Liver (tissue), 10 donors: ENCODE measurements at places on chromosomes 3 and 15. TPM values are rescaled to one million over a fixed set of nuclear protein-coding genes. Genes with fewer than 3 reads are reported as not detected.
A peak's percentile ranks its signal among the peaks of the same experiment; 100 is the strongest.

Gene GABPB1
- total RNA-seq, result 14.6 TPM

- no peak for DNase-seq
Observed at GRCh38 chr3:44842376-44842775, 19.3 kb upstream of the TMEM42 start.

Gene PDHB
- 47.8 TPM for total RNA-seq

DNA sequence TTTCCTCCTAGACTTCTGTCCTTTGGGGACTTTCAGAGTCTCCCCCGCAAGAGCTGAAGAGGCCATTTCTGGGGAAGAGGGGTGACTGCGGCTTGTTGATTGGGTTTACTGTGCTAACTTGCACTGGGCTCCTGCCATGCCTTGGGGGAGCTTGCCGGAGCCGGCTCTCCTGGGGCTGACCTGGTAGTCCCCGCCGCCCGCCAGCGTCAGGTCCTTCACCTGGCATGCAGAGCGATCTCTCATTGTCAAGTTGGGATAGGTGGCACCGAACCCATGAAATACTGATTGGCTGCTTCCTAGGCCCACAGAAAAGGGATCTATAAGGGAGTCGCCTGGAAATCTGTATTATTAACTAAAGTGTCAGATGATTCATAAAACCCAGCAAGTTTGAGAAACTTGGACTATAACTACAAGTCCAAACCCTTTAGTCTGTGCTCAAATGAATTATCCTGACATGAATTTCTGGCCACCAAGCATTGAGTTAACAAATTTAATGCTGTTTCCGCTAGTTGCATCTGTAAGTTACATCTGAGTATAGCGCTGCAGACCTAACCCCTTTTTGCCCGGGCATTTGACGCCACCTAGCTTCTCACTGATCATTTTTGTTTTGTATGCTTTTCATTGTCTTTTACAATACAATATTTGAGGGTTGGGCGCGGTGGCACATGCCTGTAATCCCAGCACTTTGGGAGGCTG lies 607 bp upstream of the IMP3 start:
- DNase-seq, result no peak

- DNase-seq, result no peak
Observed at GRCh38 chr3:186566772-186567071, 417 bp downstream of the TBCCD1 start.

Gene CADM2
- 0.37 TPM for total RNA-seq

Gene RASA2
- total RNA-seq, result 5.4 TPM

Gene ATR
- 21.5 TPM for total RNA-seq

- DNase-seq, result no peak
Observed at GRCh38 chr3:149145974-149146373, 16.5 kb downstream of the HPS3 start.

Gene SHF
- 15.2 TPM for total RNA-seq

Gene RFC4
- 6.4 TPM for total RNA-seq

GRCh38 chr3:52406791-52407510 lies 38.0 kb downstream of the SEMA3G start:
- no peak for DNase-seq

- DNase-seq, result no peak
Observed at GRCh38 chr3:100499651-100500050, 7.2 kb downstream of the TMEM45A start.

- no peak for DNase-seq
Observed at GRCh38 chr3:157373783-157374182, 62.9 kb upstream of the PTX3 start.

Gene MRPL46
- total RNA-seq, result 16.1 TPM

DNA sequence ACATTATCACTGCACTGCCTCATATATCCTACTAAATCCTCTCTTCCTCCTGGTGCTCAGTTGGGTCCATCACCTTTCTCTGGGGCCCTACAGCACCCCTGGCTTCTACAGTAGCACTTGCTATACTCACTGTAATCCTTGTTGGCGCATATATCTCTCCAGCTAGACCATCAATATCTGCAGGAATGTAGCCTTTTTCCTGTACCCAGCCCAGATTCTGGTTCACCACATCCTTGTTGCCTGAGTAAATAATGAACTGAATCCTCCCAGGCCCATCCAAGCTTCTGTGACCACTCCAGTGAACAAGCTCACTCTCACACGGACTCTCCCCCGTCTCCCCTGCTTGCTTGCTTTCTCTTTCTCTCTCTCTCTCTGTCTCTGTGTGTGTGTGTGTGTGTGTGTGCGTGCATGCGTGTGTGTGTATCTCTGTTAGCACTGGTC lies 62.5 kb upstream of the LIPC start:
- no peak for DNase-seq

Gene RPUSD2
- 7.4 TPM for total RNA-seq

DNA sequence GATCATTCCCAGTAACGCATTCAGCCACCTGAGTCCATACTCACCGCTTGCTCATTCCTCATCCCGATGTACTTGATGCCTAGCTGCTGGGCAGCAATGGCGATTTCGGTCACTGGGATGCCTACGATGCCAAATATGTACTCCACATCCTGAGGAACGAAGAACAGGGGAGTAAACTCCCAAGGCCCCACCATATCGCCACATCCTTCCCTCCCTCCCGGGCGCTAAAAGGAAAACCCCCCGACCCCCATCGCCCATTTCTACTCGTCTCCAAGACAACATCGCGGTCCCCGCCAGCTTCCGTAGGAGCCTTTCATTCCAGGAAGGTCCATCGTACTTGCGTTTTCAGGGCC lies 347 bp downstream of the HACL1 start:
- DNase-seq, result no peak

DNA sequence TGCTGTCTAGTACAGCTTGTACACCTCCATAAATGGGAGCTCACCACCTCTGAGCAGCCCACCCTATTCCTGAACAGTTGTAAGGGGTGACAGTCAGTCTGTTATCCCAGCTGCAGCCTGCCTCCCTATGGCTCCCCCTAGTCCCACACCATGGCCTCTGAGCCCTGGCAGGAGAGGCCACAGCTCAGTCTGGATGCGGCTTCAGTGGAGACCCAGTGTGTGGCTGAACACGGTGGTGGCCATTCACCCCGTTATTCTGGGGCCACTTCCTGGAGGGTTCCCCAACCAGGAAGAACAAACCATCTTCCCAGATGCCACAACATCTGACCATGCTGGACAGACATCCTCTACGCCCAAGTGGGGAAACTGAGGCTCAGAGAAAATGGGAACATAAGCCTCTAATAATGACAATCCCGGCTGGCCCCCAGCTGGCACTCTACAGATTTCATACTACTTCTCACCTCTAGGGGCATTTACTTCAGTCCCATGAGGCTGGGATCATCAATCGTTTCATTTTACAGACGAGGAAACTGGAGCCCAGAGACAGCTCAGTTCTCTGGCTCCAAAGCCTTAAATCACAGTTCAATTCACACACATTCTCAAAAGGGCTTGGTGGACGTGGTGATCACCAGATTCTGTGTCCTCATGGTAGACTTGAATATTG lies 9.2 kb upstream of the GRIP2 start:
- DNase-seq, result no peak

- DNase-seq, result no peak
Observed at GRCh38 chr15:57114070-57114469, 195.6 kb downstream of the TCF12 start.

Gene C2CD4A
- total RNA-seq, result under 0.01 TPM

DNA sequence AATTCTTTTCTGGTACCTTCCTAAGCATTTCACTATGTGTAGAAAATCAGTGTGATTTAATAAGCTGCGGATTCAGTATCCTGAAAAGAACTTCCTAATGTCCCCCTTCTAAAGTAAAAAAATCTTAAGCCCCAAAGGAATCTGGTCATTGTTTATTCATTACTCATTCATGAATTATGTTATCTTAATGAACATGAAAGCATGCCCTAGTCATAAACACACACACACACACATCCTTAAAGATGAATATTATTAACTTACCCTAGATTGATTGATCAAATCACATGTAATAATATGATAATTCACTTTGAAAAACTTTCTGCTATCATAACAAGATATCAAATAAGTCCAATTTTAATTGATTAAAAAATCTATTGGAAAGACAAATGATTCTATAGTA lies 96.4 kb upstream of the BFSP2 start:
- no peak for DNase-seq

Gene IFRD2
- 55.7 TPM for total RNA-seq

GRCh38 chr3:97721446-97721845 lies 43.1 kb upstream of the ARL6 start:
- DNase-seq, result no peak

Gene TTC23
- total RNA-seq, result 9.9 TPM

GRCh38 chr3:197550489-197550888 lies 5.3 kb downstream of the BDH1 start:
- no peak for DNase-seq

DNA sequence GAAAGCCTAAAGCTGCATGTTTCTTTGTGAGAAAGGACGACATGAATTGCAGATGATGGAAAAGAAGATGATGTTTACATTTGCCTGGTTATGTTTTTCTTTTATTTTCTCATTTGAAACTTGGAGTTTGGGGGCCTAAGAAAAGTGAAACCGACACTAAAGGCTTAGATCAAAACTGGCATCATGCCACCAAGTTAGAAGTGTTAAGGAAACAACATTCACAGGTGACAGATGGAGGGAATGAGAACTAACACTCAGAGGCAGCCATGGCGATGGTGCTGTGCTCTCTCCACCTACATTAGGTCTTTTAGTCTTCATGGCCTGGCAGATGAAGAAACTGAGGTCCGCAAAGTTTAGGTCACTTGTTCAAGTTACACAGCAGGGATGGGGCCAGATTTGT lies 923.6 kb downstream of the TUSC7 start:
- DNase-seq, result no peak

- peak; percentile 34 for DNase-seq
Observed at GRCh38 chr15:99409097-99409473, 156.7 kb upstream of the MEF2A start.

DNA sequence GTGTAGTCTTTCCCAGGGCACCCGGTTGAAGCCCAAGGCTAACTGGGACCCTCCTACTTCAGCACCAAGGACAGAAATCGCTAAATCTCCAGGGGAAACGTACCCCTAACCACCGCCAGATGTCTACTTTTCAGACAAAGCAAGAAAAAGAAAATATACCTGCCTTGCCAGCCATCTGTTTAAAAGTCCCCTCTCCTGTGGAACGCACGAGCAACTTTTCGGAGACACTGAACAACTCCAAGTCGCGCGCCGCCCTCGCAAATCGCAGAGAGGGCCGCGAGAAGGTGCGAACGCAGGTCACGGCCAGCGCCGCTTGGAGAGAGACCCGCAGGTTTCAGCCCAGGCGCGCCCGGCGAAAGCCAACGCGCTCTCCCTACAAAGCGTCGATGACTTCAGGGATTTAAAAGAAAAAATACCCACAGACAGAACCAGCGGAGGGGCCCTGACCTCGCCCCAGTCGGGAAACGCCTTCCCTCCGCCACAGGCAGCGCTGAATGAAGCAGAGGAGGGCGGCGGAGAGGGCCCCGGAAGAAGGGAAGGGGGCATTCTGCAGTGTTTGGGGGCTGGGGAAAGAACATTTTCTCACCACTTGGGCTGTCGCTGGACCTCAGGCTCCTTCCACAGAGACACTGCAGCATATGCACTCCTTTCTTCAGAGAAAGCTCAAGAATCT lies 213.1 kb downstream of the FGF12 start:
- no peak for DNase-seq

DNA sequence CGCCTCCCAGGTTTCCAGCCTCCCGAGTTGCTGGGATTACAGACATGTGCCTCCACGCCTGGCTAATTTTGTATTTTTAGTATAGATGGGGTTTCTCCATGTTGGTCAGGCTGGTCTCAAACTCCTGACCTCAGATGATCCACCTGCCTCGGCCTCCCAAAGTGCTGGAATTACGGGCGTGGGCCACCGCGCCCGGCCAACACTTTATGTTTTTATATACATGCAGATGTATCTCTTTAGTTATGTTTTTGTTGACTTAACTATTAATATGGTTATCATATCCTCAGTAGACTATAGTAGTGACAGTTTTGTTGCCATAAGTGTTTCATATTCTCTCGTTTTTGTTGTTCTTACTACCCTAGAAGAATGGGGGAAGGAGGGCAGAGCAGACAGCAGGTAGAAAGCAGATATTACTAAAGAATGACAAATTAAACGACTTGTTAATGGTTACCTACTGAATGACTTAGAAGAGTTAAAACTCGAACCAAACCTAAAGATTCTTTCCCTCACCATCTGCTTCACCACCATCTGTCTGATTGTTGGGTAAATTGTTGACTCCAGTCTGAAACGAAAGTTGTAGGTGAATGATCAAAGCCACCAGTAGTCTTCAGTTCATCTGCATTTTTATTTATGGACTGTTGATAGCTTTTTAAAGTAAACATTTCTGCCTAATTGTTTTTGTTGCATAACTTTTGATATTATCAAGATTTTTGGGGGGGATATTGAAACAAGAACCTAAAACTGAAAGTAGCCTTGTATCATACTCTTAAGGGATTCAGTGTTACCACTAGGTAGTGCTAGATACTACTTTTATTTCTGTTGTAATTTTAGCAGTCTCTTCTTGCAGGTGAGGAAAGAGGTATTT lies 89.3 kb downstream of the RASA2 start:
- no peak for DNase-seq

Gene CSK
- 19.0 TPM for total RNA-seq

DNA sequence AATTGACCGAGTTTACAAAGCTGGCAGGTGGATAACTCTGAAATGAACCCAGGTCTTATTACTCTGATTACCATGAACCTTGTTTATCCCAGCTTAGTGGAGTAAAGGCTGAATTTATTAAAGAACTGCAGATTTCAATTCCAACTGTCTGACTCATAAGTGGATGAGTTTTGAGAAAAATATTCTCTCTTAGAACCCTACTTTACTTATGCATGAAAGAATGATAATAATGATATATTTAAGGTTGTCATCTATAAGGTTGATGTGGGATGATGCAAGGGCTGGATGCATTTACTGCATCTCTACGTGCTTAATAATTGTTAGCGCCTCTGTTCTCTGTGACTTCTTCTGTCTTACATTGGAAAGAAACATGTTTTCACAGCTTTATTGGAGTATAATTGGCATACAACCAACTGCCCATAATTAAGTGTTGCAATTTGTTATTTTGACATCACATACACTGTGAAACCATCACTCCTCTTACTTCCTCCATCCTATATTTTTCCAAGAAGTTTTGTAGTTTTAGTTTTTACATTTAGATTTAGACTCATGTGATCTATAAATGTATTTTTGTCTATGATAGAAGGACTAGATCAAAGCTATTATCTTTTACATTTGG lies 771.2 kb upstream of the ARRDC4 start:
- no peak for DNase-seq

- DNase-seq, result peak; percentile 64
Observed at GRCh38 chr15:79028411-79028964, 62.1 kb downstream of the RASGRF1 start.

Gene AZI2
- total RNA-seq, result 30.4 TPM

DNA sequence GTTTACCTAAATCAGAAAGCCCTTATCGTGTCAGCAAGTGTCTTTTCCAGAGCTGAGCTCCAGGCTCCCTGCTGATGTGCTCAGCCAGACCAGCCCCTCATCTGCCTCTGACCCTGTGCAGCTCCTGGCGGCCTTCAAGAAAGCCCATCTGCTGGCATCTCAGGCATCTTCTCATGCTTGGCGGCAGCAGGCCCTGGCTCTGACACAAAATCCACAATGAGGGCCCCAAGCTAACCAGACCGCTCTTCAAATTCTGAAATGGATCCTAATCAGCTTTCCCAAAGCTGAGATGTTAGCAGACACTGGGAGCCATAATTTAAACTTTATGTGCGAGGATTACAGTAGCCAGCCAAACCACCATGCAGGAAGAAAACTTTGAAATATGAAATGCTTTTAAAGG lies 50.8 kb upstream of the CTDSPL start:
- no peak for DNase-seq
